Spleen (tissue), 13 donors: ENCODE measurements at places on chromosomes 16 and 17. TPM values are rescaled to one million over a fixed set of nuclear protein-coding genes. Genes with fewer than 3 reads are reported as not detected.
A peak's percentile ranks its signal among the peaks of the same experiment; 100 is the strongest.

DNA sequence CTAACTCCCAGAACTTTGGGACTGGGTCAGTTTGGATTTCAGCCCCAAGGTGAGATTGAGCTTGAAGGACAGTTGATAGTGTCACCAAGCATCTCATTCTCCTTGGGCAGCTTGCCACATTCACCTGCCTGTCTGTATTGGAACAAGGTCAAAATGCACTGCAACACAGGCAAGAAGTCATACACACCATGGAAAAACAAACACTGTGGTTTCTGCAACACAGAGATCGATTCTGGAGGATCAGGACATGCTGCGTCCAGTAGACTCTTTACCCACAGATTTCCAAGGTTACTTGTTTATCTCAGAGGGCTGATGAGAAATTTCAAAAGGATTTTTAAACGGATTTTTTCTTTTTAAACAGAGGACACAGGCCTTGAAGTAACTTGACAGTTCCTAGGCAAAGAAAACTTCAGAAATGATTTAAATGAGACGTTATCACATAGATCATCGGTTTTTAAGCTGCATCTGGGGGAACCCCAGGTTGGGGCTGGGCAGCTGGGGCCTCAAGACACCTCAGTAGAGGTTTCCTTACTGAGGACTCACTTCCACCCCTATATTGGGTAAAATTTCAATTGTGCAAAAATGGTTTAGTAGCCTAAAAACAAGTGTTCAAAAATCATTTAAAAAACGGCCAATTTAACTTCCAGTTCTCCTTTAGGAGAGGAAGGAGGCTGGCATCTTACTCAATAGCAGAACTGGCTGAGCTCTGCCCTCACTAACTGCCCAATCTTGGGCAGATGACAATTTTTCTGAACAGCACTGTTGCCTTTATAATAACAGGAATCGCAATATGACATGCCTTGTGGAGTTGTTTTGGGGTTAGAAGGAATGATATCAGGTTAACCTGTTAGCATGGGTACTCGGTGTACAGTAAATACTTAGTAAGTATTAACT is 299.3 kb downstream of the XYLT1 start:
- no peaks in the 10 kb centered on the region for H3K27me3 ChIP-seq
- DNase-seq: no peak
- peaks cover 19% of the 10 kb centered on the region for H3K36me3 ChIP-seq
- peak overlapping the region; percentile 48 for H3K27ac ChIP-seq

Gene RCVRN
- total RNA-seq: 1.4 TPM

- H3K27me3 ChIP-seq: peaks cover 8% of the 10 kb centered on the region
- no peaks in the 10 kb centered on the region for H3K36me3 ChIP-seq
These were observed 5.0 kb downstream of the TTLL6 start for GRCh38 chr17:48812001-48812400.

- H3K27me3 ChIP-seq: no peaks in the 10 kb centered on the region
- no peak overlapping the region for H3K4me3 ChIP-seq
- H3K27ac ChIP-seq: no peak overlapping the region
- H3K4me1 ChIP-seq: peaks cover 14% of the 10 kb centered on the region
- no peak for DNase-seq
These were observed 46.0 kb upstream of the NF1 start for GRCh38 chr17:31048780-31049179.

DNA sequence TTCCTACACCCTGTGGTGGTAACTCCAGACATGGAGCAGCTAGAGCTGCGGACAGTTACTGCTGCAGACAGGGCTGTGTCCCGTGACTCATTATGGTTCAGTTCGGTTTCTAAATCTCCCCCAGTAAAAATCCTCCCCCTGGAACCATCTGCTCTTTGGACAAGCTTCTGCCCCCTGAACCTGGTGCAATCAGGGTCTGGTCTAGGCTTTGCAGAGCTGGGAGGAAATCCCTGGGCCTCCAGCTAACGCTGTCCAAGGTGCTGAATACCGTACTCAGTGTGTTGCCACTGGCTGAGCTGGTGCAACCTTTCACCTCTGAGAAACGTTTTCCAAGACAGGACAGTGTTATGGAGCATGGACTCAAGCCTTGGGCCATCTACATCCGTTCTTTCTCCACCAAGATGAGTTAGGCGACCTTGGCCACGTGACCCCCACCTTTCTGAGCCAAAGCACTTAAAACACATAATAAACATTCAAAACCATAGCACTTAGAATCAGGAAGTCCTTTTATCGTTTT is 142.0 kb downstream of the CPPED1 start:
- H3K36me3 ChIP-seq: peaks cover 10% of the 10 kb centered on the region
- no peak for DNase-seq
- H3K4me3 ChIP-seq: no peak overlapping the region

Gene CORO6
- 1.9 TPM for total RNA-seq

- no peaks in the 10 kb centered on the region for H3K36me3 ChIP-seq
- H3K27ac ChIP-seq: no peak overlapping the region
- peak; percentile 31 for DNase-seq
- no peaks in the 10 kb centered on the region for H3K27me3 ChIP-seq
These were observed 5.2 kb downstream of the RPH3AL start for GRCh38 chr17:347309-347899.

Gene CLUH
- 51.1 TPM for total RNA-seq

Gene TMEM100
- 8.3 TPM for total RNA-seq

Gene NCOR1
- total RNA-seq: 224 TPM

Gene CES5A
- not detected for total RNA-seq

GRCh38 chr16:386641-387156 is 4.9 kb upstream of the PGAP6 start:
- H3K4me3 ChIP-seq: no peak overlapping the region
- DNase-seq: peak; percentile 64
- H3K36me3 ChIP-seq: no peaks in the 10 kb centered on the region
- H3K27ac ChIP-seq: no peak overlapping the region
- peaks cover 11% of the 10 kb centered on the region for H3K4me1 ChIP-seq

- H3K36me3 ChIP-seq: no peaks in the 10 kb centered on the region
- peaks cover 34% of the 10 kb centered on the region for H3K27me3 ChIP-seq
These were observed 140.0 kb upstream of the RPL38 start for GRCh38 chr17:74063439-74063838.

DNA sequence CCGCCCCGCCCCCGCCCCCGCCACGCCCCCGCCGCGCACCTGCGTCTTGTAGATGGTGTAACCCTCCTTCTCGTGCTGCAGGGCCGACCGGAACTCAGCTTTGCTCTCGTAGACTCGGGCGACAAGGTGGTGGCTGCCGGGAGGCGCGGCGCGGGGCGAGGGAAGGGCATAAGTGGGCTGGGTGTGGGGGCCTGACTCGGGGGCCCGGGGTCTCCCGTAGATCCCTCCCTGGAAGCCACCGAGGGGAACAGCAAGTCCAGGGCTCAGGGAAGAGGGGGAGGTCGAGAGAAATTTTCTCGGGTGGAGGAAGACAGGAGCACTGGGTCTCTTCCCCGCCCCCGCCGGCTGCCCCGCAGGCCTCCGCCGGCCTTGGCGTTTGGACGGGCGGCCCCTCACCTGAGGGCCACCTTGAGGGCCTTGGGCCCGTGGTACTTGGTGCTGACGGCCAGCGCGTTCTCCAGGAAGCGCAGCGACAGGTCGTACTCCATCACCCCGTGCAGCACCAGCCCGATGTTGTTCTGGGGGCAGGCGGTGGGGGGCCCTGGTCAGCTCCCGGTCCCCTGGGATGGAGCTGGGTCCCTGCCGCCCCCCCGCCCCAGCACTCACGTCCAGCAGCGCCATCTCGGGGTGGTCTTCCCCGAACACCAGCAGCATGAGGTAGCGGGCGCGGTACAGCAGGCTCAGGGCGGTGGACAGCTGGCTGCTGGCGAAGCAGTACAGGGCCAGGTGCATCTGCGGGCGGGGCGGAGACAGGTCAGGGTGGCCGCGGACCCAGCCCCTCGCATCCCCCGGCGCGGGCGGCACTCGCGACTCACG is 19.4 kb downstream of the CLUH start:
- no peaks in the 10 kb centered on the region for H3K27me3 ChIP-seq
- peaks cover 20% of the 10 kb centered on the region for H3K4me1 ChIP-seq
- H3K27ac ChIP-seq: no peak overlapping the region
- H3K4me3 ChIP-seq: no peak overlapping the region
- H3K36me3 ChIP-seq: peaks cover 65% of the 10 kb centered on the region
- peak; percentile 65 for DNase-seq

Gene PRAC1
- not detected for total RNA-seq

DNA sequence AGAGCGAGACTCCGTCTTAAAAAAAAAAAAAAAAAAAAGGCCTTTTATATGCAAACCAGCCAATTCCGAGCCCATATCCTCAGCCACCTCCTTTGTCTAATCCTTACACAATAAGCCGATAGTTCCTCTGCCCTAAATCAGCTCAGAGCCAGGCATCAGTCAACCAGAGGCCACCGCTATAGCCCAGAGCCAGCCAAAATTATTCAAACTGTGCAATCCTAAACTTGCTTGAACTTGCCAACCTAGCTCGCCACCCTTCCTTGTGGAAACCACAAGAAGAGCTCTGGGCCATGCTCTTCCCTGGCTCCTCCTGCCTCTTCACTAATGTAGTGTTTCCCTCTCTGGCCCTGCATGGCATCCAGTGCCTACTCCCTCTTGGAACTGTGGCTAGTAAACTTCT is 17.7 kb downstream of the ITGAL start:
- H3K27ac ChIP-seq: no peak overlapping the region
- H3K4me3 ChIP-seq: no peak overlapping the region
- peaks cover 86% of the 10 kb centered on the region for H3K36me3 ChIP-seq
- no peaks in the 10 kb centered on the region for H3K27me3 ChIP-seq
- DNase-seq: no peak
- H3K4me1 ChIP-seq: no peaks in the 10 kb centered on the region

Gene HBM
- 1.4 TPM for total RNA-seq
